ENCODE measurements at places on chromosomes 5 and 9. TPM values are rescaled to one million over a fixed set of nuclear protein-coding genes. Genes with fewer than 3 reads are reported as not detected.

FOXD4L6 gene
- not detected for total RNA-seq

CCDC107 gene
- total RNA-seq = 10.3 TPM

SLC36A3 gene
- not detected for total RNA-seq

SLC6A19 gene
- not detected for total RNA-seq

FOXD4 gene
- total RNA-seq = 0.25 TPM

ZBED3 gene
- total RNA-seq = 2.0 TPM

GFPT2 gene
- total RNA-seq = 0.97 TPM

Measured in bladder microvascular endothelial cell (primary cell).